ENCODE measurements at places on chromosomes 6 and 20.

GRCh38 chr20:61082720-61083119 lies 169.3 kb upstream of the CDH4 start:
- no peak for DNase-seq

GRCh38 chr6:143506199-143506598 lies 5.3 kb downstream of the FUCA2 start:
- DNase-seq = no peak

DNA sequence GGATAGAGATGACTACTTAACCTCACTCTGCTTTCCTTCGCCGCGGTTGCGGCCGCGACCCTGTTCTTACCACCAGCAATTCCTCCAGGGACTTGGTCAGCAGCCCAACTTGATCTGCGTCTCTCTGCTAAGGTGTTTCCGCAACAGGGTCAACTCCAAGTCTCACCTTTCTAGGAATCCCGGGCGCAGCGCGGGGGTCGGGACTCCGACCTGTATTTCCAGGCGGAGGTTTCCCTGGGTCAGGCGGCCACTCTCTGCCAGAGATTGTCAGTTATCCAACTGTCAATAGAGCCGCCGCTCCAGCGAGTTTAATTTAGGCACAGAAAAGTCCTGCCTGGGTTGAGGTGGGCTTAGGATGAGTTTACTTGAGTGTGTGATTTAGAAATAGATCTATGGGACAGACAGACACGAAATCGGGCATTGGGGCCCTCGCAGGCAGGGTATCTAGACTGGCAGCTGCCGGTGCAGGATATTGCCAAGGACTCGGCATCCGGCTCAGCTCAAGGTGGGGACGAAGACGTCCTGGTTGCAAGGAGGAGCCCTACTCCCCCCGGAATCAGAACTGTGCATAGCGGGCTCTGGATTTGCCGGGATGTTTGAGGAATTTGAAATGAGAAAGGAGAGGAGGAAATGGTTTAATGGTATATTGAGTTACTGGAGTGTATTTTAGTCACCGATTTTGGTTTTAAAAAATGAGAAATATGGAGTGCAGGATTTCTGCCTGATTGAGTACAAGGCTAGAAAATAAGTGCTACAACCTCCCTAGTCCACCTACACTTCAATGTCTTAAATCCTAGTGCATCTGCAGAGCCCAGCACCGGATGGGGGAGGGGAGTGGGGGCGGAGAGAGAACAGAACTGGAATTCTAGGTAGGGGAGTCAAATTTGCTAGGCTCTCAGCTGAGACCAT lies 23.7 kb downstream of the POM121L2 start:
- DNase-seq = no peak

GRCh38 chr6:158894193-158894592 lies 75.0 kb upstream of the EZR start:
- no peak for DNase-seq

DNA sequence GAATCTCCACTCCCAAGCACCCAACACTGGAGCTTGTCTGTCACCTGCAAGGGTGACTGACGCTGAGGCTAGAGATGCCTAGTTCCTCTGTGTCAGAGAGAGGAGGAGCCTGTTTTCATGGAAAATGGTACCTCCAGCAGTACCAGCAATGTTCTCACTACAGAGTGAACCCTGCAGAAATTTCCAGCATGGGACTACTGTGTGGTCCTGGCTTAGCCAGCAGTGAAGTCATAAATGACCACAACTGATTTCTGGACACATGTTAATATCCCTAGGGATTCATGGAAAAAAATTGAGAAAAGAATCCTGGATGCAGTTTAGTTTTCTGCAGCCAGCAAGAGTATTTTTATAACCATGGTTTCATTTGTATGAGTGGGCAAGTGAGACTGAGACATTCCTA lies 468.1 kb downstream of the CD83 start:
- DNase-seq = no peak

GRCh38 chr6:12280458-12280857 lies 9.7 kb upstream of the EDN1 start:
- no peak for DNase-seq

GRCh38 chr20:44886266-44886651 lies 754 bp downstream of the YWHAB start:
- peak; percentile 21 for DNase-seq

DNA sequence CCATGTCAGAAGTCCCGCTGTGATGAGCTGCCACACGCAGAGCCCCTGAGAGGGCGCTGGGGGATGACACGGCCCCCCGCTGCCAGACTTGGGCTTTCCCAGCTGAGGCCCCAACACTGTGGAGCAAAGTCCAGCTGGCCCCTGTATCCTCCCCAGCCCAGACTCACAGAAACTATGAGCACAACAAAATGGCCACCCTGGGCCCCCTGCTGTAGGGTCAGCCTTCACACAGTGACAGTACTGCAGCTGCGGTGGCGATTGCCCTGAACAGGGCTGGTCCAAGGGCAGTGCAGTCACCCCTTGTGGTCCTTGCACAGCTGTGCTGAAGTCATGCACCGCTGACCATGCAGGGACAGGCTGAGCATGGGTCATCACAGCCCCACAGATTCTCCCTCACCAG lies 78.2 kb upstream of the CST7 start:
- no peak for DNase-seq

DNA sequence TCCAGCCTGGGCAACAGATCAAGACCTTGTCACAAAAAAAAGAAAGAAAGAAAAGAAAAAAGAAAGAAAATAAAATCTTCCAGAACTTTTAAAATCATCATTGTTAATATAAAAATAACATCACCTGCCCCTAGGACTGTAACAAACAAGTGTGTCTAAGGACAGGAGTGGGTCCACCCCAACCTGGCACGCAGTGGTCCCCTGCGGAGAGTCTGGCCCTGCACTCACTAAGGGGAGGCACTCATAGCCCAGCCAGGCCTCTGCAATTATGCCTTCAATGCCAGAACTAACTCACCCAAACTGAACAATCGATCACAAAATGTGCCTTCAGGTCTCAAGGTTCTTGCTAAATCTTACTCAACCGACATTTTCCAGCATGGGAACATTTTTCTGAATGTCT lies 4.8 kb downstream of the GMEB2 start:
- DNase-seq = no peak

GRCh38 chr6:161407581-161407980 lies 133.7 kb upstream of the AGPAT4 start:
- no peak for DNase-seq

DNA sequence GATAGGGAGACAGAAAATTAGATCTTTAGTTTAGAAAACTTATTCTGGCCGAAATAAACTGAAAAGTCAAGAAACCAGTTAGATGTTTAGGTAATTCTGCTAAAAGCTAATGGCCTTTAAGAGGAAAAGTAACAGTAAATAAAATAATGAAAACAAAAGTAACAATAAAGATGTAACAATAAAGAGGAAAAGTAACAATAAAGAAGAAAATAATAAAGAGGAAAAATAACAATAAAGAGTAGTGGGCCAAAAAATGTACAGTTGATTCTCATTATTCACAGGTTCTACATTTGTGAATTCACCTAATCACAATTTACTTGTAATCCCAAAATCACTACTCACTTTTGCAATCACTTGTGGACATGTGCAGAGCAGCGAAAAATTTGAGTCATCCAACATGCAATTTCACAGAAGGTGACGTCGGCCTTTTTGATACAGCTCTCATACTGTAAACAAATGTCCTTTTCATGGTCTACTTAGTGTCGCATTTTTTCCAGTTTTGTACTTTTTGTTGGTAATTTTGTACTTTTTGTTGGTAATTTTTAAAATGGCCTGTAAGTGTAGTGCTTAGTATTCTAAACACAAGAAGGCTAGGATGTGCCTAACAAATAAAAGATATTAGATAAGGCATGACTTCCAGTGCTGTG lies 24.0 kb downstream of the HBS1L start:
- DNase-seq = no peak

- DNase-seq = no peak
These were observed 327.2 kb downstream of the HTR1B start for GRCh38 chr6:77136086-77136485.

GRCh38 chr20:3084283-3084985 lies at the start of gene AVP:
Gene AVP, minus strand, starts transcription at chr20:3084724. Its CDS starts 50 bp downstream, at chr20:3084674.
- no peak for DNase-seq

DNA sequence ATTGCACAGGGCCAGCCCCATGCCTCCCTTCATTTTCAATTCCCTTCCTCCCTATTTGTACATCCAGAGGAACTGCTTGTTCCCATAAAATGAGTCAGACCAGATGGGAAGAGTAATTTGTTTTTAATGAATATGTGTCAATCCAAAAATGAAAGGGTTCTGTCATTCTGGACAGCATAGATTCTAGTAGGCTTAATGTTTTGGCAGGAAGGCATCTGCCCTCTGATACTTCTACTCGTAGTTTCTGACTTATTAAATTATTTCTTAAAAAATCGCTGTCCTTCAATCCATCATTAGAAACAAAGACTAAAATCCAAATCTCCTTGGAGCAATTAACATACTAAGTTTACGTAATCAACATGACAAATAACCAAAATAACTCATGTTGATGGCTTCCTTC lies 665.5 kb downstream of the TENT5A start:
- DNase-seq = no peak

GRCh38 chr6:33848484-33848883 lies 44.7 kb upstream of the MLN start:
- no peak for DNase-seq

- DNase-seq = no peak
These were observed 23.2 kb downstream of the HLA-A start for GRCh38 chr6:29965563-29965872.

DNA sequence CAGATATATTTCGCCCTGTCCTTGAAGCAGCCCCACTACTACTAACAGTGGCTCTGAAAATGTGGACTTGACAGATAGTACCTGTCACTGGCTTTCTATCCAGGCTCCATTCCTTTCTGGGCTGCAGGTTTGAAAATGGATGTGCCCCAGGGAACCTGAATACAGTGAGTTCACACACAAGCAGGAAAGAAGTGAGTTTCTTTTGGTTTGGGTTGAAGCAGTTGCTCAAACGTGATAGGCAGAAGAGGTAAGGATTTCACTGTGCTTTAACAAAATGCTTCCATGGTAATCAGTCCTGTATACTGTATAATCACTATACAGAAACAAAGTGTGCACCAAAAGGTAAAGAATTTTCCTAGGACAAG lies 382.9 kb downstream of the PRKN start:
- DNase-seq = no peak

GRCh38 chr6:43977404-43978111 lies 149.7 kb downstream of the MRPL14 start:
- DNase-seq = peak; percentile 24

DNA sequence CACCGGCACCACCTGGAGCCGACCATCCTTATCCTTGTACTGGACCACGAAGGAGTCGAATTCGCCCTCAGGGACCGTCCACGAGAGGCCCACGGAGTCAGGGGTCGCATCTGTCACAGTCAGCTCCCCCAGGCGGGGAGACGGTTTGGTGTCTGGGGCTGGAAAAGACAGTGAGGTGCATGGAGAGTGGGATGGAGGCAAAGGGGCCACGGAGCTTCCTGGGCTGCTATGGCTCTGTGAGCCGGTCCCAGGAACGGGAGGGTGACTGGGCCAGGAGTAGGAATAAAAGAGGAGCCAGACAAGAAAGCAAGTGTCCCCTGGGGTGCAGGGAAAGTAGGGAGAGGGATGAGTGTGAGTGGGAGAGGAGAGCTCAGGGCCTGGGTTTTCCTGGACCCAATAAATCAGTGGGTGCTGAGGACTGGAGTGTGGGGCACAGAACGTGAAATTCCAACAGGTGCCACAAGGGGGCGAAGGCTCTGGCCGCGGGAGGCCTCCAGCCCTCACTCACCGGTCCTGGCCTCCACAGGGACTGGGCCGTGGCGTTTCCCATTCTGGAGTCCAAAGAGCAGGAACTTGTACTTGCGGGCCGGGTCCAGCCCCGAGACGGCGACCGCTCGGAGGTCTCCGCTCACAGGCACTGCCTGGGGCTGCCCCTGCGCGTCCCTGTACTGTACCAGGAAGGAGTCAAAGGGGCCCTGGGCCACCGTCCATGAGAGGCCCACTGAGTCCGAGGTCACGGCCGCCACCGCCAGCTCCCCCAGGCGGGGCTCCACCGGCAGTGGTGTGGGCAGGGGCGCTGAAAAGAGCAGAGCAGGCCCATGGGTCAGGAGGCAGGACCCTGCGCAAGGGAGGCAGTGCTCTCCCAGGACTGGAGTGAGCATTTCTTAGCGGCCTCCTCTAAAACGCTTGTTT lies 9.9 kb downstream of the CYP21A2 start:
- peak; percentile 47 for DNase-seq

DNA sequence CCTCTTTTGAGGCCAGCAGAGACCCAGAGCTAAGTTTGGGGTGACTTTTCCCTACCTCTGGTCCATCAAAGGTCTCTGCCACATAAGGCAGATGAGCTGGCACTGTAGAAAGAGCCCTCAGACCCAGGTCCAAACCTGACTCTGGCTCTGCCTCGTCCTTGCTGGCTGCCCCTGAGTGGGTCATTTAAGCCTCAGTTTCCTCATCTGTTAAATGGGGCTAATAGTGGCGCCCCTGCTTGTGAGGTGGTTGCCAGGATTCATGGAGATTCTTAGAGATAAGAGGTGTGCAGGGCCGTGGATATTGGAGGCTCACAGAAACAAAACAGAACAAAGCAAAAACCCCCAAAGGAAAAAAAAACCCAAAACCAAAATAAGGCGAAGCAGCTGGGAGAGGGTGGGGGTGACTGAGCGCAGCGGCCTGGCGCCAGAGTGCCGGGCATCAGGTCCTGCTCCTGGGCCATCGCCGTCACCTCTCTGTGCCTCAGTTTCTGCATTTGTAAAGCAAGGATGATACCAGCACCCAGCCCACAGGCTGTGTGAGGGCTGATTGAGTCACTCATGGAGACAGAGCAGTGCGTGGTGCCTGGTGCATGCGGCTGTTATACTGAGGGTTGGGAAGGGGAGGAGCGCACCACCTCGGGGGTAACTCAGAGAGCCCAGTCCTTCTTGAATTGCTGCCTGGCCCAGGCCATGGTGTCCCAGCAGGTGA lies 133.8 kb upstream of the PTPN1 start:
- DNase-seq = no peak

DNA sequence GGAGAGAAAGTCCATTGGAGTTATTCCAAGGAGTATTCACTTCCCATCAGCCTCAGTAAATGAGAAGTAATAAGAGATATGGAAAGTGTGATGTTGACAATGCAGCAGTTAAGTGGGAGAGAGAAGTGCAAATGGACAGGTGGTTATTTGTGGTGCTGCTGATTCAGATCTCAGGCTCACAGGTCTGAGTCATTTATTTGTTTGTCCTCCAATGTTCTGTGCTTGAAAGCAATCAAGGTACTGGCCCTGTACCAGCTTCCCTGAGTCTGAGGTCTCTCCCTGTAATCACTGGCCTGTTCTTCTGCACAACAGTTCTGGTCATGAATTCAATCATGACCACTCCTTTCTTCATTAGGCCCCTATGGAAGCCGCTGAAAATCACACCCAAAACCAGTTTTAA lies 827.7 kb downstream of the MAFB start:
- no peak for DNase-seq

GRCh38 chr6:154206141-154206540 lies 150.5 kb downstream of the IPCEF1 start:
- no peak for DNase-seq

Measured in CD4-positive, alpha-beta T cell treated with Interleukin-1 beta for 1 hour (primary cell).